Activated CD4-positive, alpha-beta T cell treated with anti-CD3 and anti-CD28 coated beads, Interleukin-2, amount 50 U/mL, for 1 hour (primary cell): ENCODE measurements at places on chromosomes 12 and 14.

- no peak for DNase-seq
Observed at GRCh38 chr12:9345171-9345570, 137.0 kb upstream of the PZP start.

- no peak for DNase-seq
Observed at GRCh38 chr14:105092171-105093037, 27.2 kb upstream of the GPR132 start.

DNA sequence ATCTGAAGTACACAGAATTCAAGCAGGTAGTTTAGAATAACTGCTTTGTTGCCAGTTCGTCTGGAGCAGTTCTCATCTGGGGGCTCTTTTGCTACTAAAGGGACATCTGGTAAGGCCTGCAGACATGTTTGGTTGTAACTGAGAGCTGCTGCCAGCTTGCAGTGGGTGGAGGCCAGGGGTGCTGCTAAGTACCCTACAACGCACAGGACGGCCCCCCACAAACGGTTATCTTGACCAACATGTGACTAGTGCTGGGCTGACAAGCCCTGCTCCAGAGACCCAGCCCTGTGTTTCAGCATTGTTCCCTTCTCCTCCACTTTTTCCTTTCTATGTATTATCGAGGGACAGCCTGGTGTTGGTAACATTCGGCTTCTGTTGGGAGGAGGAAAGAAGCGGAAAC, 40.8 kb downstream of the FBXO21 start:
- no peak for DNase-seq

DNA sequence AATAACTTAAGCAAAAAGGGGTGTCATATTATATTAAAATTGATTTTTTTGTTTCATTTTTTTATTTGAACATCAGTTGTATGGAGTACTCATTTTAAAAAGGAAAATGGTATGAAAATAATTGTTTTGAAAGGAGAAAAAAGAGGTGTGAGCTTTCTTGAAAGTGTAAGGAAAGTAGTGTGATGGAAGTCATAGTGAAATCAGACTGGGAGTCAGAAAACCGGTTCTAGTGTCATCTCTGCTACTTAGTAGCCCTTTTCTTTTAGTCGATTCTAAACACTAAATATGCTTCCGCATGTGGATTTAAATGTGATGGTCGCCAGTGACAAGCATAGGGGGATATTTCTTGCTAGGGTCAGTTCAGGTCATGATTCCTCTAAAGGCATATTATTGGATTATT, 1.8 kb upstream of the DYRK2 start:
- DNase-seq: no peak

DNA sequence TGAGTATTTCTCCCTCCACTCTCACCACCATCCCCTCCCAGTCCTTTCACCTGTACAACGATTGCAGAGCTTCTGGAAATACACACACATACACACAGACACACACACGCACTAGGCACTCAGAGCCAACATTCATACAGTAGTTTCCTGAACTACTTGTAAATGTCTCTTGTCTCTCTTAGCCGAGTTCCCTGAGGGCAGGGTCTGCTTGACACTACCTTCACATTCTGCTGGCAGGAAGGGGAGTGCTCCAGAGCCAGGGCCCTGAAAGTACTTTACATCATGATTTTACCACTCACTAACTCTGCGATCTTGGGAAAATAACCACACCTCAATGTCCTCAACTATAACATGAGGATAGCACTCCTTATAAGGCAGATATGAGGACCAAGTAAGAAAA, 82.7 kb downstream of the GAS2L3 start:
- DNase-seq: no peak

DNA sequence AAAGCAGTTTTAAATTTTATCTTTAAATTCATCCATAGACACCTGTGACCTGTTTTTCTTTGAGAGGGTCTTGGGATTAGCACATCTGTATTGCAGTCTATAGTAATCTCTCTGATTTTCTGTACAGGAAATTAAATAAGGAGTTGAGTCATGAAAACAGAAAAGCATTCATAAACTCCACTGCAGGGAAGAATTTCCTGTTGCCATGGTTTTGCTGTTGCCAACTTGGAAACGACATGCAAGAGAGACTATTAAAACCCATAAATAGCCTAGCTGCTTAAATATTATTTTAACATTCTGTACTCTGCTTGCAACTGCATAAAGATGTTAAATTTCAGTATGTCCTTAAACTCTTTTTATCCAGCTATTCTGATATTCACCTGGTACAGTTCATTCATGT, 281.0 kb upstream of the RGS6 start:
- no peak for DNase-seq

DNA sequence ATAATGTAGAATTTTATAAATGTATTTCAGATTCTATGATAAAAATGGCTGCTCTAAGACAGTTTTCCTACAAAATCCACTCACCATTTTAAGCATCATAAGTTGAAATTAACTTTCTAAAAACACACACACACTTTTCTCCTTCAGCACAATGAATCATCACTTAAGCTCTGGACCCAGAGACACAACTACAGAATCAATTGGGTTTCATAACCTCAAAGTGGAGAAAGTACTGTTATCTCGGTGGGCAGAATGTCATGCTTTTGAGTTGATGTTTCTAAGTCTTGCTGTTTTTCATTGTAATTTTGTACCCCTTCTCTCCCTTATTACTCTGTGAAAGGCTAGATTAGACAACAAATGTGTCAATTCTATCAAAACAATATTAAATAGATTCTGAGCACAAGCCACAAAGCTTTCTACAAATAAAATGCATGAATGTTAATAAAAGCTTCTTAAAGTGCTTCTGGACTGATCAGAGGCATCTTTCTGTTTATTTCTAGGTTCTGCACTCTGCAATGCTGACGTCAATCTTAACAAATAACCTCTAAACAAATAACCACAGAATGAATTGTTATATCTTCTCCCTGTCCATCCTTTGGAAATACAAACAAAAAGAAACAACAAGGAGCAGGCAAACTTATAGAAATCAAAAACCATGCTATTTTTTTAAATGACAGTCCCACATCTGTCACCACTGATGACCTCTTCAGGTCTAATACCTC, 8.2 kb downstream of the IPO8 start:
- no peak for DNase-seq

- no peak for DNase-seq
Observed at GRCh38 chr12:47067176-47067575, 12.2 kb upstream of the PCED1B start.

DNA sequence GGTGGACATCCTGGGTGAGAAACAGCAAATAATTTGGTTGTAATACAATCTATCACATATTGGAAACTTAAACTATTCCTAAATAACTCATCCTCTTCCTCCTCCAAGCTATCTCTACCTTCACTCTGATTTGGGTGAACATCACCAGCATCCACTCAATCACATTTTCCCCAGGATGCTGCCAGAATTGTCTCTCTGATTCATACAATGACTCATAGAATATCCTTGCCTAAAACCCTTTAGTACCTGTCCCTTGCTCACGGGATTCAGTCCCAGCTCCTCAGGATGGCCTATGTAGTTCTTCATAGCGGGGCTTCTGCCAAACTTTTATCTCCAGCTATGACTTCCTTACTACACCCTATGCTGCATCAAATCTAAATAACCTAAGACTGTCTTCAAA, 146.8 kb downstream of the EMP1 start:
- no peak for DNase-seq

GRCh38 chr12:3071107-3071506, 6.1 kb upstream of the TSPAN9 start:
- DNase-seq: no peak

- no peak for DNase-seq
Observed at GRCh38 chr12:65741656-65742017, 82.6 kb upstream of the HMGA2 start.

- no peak for DNase-seq
Observed at GRCh38 chr12:29961231-29961630, 177.5 kb upstream of the TMTC1 start.

- DNase-seq: no peak
Observed at GRCh38 chr14:95033682-95034632, 123.4 kb downstream of the DICER1 start.

GRCh38 chr14:34043627-34044372, 92.9 kb upstream of the EGLN3 start:
- DNase-seq: peak; percentile 30

DNA sequence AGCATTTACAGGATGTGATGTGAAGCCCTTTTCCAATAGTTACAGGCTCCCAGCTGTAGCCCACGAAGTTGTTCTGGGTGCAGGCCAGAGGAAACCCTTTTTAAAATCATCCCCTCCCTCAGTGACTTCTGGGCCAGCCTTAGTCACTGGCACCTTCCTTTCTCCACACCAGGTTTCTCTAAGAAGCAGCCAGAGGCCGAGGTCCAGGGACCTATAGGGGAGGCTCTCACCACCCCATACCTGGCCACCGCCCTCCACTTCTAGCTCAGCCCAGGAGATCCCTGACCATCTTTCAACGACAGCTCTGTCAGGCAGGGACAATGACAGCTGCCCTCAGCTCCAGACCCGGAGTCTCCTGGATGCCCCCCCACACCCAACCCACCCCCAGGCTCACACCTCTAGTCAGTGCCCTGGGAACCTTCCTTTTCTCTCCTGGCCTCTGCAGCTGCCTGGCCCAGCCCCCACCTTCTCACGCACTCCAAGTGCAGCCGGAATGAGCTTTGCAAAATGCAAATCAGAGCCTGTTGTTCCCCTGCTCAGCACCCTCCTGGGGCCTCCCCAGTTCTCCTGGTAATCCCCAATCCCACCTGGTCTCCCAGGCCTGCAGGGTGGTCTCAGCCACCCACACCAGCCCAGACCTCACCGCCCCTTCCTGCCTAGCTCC, 46.7 kb downstream of the TESC start:
- DNase-seq: no peak

DNA sequence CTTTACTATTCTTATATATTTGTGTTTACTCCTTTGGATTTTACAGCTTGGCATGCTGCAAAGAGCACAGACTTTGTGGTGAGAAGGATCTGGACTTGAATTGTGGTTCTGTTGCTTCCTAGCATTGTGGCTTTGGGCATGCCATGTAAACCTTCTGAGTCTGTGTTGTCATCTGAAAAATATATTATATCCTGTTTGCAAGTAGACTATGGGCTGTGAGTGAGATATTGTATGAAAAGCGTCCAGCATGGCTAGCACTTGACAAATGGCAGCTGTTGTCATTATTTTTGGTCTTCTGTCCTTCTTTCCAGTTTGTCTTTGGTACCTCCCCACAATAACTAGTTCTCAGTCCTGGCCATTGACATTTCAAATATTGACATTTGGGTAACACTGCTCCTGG, 61.8 kb upstream of the DACT1 start:
- no peak for DNase-seq

GRCh38 chr12:122917507-122918121, 21.7 kb upstream of the VPS37B start:
- no peak for DNase-seq

GRCh38 chr12:96822641-96823040, 84.4 kb upstream of the NEDD1 start:
- no peak for DNase-seq

GRCh38 chr14:68448252-68448902, 344.5 kb downstream of the ZFP36L1 start:
- no peak for DNase-seq

DNA sequence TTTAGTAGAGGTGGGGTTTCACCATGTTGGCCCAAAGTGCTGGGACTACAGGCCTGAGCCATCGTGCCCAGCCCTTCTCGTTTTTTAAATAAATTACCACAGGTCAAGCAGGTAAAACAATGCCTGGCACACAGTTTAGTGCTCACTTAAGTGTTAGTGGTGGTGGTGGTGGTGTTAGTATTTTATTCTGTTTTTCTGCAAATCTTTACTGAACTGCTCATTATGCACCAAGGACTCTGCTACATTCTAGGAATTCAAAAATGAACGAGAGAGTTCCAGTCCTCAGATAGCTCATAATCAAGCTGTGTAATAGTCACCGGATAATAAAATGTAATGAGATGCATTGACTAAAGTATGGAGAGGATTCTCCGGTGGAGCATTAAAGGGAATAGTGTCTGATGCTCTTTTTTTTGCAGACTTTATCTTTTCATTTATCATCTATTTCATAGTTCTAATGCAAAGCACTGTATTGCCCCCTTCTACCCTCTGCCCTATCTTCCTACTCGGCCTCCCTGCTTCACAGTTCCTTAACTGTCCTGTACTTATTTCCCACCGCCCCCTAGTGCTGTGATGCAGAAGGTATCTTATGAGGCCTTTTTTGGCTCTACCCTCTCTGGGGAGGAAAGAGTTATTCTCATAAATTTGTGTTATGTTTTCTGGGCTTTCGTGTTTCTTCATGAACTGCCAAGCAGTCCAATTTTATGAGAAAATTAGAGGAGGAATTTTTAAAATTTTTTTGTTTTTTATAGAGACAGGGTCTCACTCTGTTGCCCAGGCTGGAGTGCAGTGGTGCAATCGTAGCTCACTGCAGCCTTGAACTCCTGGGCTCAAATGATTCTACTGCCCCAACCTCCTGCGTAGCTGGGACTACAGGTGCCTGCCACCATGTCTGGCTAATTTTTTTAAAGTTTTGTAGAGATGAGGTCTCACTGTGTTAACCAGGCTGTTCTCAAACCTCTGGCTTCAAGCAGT, 1.0 kb downstream of the ITFG2 start:
- DNase-seq: peak; percentile 39
